ENCODE measurements at places on chromosomes 2 and 18.

GRCh38 chr2:228649447-228649846 lies 468.0 kb upstream of the SPHKAP start:
- no peak for DNase-seq

DNA sequence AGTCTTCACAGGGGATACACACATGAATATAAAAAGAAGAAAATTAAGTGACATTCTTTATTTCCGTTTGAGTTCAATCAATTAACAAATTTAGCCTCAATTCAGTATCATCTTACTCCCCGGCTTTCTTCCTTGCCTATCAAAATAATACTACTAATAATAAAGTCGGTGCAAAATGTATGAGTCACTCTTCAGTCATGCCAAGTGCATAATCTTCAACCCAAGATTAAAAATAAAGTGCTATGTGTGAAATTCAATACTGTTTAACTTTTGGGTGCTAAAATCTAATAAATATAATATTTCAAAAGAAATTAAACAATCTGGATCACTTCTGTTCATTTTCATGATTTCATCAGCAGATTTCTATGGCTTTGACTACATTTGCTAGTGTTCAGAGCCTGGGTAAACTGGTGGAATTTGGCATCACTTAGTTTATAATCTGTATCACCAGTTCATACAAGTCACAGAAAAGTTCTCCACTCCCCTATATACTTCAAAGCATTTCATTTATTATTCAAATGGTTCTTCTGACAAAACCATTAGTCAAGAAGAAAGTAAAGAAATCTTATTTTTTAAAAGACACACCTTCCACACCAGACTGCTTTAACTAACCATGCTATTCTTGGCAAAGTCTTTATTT lies 183.6 kb downstream of the THADA start:
- DNase-seq = no peak

GRCh38 chr2:59025157-59025757 lies 784.1 kb upstream of the FANCL start:
- peak; percentile 37 for DNase-seq

GRCh38 chr2:238582159-238582558 lies 155.4 kb downstream of the ASB1 start:
- no peak for DNase-seq

DNA sequence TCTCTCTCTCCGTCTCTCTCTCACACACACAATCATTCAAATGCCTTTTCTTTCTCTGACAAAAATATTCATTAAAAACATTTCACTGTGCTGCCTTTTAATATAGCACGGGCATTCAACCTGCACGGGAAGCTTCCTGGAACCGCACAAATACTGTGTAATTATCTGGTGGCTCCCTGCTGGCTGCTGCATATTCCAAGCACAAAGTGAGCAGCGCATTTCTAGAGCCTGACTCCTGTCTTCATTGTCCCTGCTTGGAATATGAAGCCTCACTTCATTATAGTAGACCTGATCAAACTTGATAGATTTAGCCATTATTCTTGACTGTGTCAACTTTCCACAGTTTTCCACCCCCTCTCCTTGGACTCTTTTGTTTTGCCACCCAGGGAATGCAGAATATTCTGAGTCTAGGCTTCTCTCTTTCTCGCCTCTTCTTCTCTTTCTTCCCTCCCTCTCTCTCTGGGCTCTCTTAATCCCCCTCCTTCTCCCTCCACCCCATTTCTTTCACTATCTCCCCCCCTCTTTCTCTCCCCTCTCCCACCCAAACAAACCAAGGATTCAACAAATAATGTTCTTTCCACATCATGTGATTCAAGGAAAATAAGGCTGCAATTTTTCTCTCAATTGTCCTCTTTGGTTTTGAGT lies 672.1 kb upstream of the FANCL start:
- DNase-seq = no peak

DNA sequence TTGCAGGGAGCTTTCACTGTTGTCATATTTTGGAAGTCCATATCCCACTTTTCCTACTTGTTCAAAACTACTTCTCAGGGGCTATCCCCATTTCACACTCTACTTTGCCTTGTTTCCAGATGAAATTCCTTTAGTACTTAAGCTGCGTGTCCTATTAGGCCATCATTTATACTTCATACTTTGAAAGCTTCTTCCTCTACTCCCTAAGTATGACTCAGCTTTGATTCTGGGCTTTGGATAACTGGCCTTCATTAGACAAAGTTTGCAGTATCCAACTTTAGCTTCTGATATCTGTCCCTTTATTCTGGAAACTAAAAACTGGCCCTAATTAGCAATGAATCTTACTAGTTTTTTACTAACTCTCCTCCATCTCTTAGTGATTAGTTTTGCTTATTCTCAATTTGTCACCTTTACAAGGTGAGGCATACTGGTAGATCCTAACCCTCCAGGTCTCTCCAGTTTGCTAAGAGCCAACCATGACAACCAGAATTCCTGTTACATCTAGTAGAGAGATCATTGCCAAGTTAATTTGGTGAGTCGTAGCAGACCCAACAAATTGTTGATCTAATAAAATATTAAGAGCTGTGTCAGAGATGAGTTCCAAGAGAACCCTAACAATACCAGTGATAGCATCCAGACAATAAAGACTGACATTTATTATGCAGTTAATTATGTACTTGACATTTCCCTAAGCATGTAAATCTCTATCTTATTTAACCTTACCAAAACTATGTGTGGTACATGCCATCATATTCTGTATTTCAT lies 31.2 kb upstream of the ITGAV start:
- DNase-seq = no peak

DNA sequence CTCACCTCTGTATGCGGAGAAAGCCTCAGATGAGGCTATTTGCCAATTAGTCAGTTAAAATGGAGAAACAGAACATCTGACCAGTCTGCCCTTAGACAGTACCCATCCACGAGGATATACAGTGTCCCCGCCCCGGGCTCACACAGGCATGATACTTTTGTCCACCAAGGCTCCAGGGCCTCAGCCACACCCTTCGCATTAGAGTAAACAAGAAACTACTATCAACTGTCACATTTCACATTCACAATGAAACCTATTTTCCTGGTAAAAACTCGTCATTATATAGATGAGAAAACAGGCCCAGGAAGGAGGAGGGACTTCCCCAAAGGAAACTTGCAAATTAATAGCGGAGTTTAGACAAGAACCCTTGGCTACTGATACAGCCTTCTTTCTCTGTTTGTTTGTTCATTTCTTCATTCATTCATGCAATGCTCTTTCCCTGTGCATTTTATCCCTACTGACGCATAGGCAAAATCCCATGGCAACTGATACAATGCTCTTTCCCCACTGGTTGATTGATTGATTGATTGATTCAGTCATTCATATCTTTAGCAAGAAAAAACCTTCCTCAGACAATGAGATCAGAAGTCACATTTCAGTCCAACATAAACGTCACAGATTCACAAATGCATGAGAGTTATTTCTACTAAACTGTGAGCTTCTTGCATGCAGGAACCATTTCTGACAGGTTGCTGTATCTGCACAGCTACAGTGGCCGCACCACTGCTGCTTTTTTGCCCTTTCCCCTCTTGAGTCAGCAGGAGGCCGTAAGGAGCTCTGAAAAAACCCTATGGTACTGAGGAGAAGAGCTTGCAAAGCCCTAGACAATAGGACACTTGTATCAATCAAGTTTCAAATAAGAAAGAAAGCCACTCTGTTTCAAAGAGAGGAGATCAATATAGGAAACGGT lies 777.1 kb downstream of the RNF144A start:
- no peak for DNase-seq

DNA sequence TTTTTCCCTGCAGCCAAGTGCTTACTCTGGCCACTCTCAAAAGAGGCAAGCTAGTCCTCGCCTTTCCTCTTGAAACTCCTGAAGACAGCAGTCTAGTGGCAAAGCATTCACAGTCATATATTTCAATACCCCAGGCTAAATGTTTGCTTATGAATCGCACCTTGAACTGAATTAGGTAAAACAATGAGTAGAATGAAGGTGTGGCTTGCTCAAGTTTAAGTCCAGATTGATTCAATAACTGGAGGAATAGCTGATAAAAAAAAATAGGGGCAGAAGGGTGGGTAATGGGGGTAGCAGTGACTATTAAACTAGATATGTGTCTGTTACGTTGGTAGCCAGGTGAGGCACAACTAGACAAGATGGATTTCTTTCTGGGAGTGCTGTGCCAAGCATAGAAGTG lies 88.2 kb upstream of the EPB41L3 start:
- DNase-seq = no peak

DNA sequence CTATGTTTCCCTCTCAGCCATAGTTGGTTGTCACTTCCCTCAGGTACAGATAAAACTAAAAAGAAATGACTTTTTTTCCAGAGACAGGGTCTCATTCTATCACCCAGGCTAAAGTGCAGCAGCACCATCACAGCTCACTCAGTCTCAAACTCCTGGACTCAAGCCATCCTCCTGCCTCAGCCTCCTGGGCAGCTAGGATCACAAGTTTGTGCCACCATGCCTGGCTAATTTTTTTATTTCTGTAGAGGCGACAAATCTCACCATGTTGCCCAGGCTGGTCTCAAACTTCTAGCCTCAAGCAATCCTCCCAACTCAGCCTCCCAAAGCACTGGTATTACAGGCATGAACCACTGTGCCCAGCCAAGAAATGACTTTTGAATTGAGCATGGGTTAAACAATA lies 8.2 kb downstream of the ROCK2 start:
- DNase-seq = no peak

DNA sequence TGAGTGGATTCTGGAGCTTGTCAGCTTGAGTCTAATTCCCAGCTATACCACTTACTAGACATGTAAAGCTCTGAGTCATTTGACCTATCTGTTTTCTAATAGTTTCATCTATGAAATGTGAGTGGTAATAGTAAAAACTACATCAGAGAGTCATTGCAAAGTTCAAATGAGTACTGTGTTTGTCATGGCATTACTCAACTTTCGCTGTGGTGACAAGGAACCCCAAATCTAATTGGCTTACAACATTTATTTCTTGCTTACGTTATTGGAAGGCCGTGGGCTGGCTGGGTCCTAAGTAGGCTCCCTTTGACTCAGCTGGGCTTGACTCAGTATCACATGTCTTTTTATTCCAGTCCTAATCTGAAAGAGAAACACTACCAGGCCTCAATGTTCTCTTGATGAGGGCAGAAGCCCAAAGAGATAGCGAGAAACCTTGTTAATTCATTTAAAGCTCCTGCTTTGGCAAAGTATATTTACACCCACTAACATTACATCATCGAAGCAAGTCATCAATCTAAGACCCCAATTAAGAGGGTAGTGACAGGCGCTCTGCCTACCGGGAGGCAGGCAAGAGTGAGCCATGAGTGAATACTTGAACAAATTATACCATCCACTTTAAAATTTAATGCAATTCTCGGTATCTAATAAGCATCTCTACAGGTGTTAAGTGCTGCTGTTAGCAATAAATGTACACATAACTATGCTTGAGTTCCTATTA lies 431.8 kb upstream of the SPHKAP start:
- no peak for DNase-seq

DNA sequence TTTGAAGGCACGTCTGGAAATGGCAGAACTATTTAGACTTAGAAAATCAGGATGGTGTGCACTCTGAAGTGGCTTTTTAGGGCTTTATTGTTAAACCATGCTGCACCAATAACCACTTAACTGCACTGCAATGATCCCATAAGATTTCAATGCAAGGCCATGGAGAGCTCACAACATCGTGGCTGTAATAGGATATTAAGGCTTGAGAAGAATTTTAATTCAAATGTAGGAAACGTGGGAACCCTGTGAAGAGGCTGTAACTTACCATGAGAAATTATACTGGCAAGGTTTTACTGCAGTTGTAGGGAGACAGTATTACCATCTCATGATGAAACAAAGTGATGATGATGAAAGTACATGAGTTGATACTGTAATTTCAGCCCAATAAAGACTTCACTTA lies 242.5 kb downstream of the AFF3 start:
- DNase-seq = no peak

- no peak for DNase-seq
Measured at GRCh38 chr2:176399074-176399598, 129.9 kb downstream of the MTX2 start.

DNA sequence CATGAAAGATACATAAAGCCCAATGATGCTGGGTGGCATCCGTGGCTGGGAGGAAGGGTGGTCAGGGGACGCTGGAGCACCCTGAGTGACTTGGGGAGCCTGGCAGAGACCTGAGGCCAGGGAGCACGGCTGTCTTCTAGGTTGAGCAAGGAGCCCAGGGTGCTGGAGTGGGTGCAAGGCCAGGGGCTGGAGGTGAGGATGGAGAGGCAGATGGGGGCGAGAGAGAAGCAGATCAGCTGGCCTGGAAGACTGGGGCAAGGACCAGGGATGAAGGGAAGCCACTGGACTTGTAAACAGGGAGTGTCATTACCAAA lies 52.2 kb downstream of the FAM178B start:
- DNase-seq = no peak

DNA sequence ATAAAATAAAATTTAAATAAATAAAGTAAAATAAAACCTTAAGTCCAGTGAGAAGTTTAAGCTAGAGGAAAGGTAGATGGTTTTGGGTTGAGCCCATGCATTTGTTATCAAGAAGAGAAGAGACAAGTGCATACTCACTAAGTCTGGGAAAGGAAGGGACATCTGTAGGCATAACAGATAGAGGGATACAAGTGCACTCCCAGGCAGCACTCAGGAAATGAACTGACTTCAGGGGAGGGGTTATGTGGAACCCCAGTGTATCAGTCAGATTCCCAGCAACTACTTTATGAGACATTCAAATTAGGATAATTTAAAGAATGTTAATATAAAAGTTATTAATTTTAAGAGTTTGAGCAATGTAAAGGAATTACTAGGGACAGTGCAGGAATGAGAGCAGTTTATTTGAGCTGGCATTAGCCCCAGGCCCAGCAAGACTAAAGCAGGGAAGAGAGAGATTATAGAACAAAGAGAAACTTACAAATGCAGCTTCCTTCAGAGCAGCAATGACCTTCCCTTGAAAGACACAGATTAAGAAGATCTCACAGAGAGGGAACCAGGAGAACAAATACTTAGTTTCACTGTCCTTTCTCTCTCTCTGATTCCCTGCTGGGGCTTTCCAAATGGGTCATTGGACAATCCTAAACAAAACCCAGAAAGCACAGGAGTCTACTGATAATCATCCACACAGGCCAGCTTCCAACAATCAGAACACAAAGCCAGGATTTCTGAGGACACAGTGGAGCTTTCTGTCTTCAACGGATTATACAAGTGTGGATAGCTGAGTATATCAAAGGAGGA lies 109.7 kb downstream of the ERBB4 start:
- DNase-seq = no peak

Data from NCI-H1694 (cell line).